Right atrium auricular region (tissue), 2 donors: ENCODE measurements at places on chromosomes 5 and 9.
A peak's percentile ranks its signal among the peaks of the same experiment; 100 is the strongest.

GRCh38 chr9:137305060-137305797, 3.2 kb upstream of the NRARP start:
- no peak for DNase-seq

- DNase-seq, result no peak
Observed at GRCh38 chr9:19009391-19009965, 23.5 kb downstream of the SAXO1 start.

DNA sequence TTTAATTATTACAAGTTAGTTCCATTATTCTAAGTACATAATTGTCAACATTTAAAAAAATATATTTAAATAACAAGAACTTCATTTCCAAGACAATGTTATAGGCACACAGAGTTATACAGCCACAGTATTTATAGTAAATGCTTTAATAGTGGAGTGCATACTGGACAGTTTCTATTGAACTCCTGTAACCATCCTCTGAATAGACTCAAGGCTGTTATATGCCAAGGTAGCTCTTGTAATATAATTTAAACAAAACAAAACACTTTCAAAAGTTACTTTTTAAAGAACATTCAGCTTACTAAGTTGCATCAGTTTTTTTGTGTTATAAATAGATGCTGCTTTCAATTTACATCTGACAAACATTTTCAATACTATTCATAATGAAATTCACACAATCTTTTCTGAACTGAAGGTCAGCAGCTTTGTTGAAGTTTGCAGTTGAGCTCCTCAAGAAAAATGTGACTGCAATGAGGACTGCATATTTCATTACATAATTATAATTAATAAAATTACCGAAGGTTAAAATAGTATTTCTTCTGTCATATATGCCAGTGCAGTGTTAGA, 549.9 kb upstream of the CYLC2 start:
- DNase-seq, result no peak

DNA sequence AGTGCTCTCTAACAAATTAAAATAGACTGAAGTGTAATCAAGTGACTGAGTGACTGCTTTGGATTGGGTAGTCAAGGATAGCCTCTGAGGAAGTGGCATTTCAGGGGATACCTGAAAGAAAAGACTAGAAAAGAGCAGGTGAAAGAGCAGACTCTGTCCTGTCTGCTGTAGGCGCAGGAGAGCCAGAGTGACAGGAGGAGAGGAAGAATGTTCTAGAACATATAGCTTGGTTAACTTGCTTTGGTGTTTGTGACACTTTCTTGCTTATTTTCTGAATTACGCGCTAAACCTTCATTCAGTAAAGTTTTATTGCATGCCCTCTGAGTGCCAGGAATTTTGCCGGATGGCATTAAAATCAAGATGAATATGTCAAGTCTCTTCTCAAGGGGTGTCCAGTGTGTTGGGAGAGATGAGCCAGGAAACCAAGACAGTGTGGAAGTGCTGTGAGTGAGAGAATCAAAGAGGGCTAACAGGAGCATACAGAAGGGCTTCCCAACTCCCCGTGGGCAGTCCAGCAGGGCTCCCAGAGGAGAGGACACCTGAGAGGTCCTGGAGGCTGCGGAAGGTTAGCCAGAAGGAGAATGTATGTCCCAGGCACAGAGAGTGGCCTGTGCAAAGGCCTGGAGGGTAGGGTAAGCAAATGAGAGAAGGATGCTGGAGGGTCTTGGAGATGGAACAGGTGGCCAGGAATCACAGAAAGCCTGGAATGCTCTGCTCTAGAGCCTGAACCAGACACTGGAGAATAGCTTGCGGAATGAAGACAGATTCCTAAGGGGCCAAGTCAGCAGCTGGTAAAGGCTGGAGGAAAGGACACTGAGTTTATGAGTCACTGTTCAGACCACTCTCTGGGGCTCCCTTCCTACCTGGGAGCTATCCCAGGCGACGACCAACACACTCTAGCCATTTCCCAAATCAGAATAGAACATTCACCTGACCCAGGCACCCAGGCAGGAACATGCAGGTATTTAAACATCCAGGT, 59.3 kb downstream of the SLC22A5 start:
- DNase-seq, result peak; percentile 28

GRCh38 chr9:27384262-27385014, 87.5 kb upstream of the EQTN start:
- no peak for DNase-seq

- DNase-seq, result no peak
Observed at GRCh38 chr5:120436996-120437395, 27.1 kb upstream of the PRR16 start.

- no peak for DNase-seq
Observed at GRCh38 chr9:1217076-1217475, 166.9 kb downstream of the DMRT2 start.

DNA sequence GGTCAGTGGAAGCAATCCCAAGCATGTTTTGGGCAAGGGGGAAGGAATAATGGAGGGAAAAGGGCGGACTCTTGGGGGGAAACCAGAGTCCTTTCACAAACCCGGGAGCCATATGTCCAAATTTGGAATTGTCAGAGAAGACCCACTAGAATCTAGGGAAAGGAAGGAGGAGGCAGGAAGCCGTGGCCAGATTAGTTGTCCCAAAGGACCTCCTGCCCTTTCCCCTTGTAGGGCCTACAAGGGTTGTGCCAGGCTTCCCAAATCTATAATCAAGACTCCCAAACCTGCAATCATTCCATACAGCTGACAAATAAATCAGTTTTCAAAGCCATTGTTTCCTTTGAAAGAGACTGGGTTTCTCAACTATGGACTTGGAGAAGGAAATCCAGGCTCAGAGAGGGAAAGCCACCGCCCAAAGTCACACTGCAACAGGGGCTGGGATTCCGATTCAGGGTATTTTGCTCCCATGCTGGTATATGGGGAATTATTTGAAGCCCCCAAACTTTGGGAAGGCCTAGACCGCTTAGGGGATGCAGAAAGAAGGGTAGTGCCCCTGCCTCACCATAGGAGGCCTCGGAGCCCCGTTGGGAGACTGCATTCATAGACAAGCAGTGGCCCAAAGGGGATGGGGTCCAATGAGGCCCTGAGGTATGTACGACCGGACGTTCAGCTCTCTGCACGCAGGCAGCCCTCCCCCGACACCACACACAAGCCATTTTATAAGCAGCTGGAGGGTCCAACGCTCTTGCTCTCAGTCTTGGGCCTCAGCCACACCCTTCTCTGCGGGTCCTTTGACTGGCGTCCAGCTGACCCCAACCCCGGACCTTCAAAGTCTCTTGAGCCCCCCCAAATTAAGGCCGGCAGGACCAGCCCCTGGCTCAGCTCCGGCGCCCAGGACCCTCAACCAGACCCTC, 815 bp downstream of the ANXA6 start:
- no peak for DNase-seq
